ENCODE measurements at places on chromosomes 1 and 21.

- DNase-seq = no peak
Observed at GRCh38 chr1:6580119-6580592, 362 bp downstream of the ZBTB48 start.

- DNase-seq = no peak
Observed at GRCh38 chr1:155909894-155910293, 1.3 kb downstream of the RIT1 start.

DNA sequence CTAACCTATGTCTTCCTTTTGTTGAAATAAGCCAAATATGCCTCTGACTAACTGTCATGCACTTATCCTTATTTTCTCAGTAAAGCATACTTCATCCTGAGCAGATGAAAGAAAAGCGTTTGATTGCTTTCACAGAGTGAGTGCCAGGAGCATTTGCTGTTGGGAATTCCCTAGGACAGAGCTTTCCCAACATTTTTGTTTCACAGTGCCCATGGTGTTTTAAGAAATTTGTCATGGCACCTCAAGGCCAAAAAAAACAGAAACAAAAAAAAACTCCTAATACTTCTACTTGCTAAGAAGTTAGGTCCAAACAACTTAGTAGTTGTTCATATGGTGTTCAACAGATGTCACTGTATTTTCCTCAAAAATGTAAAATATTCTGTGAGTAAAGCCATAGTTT, 120.8 kb upstream of the BMP8A start:
- DNase-seq = no peak

DNA sequence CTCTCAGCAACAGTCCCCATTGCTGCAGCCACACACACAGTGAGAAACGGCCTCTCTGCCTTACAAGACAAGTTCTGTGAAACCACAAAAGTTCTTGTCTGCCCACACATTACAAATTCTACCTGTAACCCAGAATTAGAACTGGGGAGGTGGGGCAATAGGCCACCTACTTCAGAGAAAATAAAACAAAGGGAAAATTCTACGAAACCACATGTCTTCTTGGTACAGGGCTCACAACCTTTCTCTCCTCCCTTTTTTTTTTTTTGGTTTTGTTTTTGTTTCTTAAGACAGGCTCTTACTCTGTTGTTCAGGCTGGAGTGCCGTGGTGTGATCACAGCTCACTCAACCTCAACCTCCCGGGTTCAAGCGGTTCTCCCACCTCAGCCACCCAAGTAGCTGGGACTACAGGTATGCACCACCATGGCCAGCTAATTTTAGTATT, 30.2 kb downstream of the LPAR3 start:
- DNase-seq = peak; percentile 8

DNA sequence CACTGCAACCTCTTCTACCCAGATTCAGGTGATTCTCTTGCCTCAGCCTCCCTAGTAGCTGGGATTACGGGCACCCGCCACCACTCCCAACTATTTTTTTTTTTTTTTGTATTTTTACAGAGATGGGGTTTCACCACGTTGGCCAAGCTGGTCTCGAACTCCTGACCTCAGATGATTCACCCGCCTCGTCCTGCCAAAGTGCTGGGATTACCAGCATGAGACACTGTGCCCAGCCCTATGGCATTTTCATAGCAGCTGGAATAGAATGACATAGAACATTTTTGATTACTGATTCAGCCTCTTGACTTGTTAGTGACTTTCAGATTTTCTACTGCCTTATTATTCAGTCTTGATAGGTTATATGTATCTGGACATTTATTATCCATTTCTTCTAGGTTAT, 1046.2 kb downstream of the AMY1C start:
- no peak for DNase-seq

- DNase-seq = no peak
Observed at GRCh38 chr1:83931658-83932253, 67.2 kb downstream of the TTLL7 start.

GRCh38 chr1:187605736-187606135, 777.0 kb downstream of the PLA2G4A start:
- no peak for DNase-seq

GRCh38 chr1:231407547-231408396, 14.3 kb downstream of the EGLN1 start:
- DNase-seq = no peak

GRCh38 chr1:17209430-17209829, 4.5 kb downstream of the PADI1 start:
- no peak for DNase-seq

- DNase-seq = no peak
Observed at GRCh38 chr1:196535727-196536126, 72.5 kb downstream of the KCNT2 start.

- no peak for DNase-seq
Observed at GRCh38 chr1:16090076-16090826, 16.8 kb upstream of the FAM131C start.

DNA sequence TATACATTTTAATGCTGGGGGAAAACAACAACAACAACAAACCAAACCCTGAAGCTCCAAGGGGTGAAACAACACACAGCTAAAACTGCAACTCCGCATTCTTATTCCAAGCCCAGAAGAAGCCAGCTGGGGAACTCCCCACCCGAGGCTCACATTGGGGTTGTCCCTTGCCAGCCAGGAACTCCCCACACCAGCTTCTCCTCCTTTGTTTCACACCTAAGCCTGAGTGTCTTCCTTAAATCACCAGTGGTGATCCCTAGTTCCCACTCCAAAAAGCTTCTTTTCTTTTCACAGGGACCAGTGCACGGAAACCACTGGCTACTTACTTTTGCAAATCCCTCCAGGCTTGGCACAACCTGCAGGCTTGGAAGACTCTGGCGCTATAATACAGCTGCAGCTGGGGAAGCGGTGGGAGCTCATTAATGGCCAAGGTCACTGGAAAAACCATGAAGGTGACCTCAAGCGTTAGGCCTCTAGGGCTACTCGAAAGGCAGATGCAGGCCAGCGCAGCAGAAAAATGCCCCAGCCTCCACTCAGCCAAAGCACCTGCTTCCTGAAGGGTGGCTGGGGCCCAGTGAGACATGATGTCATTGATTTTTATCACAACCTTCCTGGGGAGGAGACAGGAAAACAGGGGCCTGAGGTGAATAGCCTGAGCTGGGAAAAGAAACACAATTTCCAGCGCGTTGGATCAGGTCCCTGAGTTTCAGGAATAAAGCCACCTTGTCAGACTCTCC, 40.1 kb downstream of the TLR5 start:
- DNase-seq = no peak

DNA sequence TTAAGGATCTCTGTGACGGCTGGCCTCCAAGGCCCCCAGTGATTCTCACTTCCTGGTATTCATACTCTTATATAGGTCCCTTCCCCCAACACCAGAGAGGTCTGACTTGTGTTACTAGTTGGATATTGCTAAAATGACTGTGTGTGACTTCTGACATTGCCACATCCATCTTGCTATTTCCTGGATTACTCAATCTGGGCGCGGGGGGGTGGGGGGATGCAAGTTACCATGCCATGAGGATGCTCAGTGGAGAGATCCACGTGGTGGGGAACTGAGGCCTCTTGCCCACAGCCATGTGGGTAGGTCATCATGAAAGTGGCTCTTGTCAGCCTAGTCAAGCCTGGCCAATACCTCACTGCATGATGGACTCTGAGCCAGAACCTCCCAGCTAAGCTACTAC, 117.0 kb downstream of the UBE2U start:
- no peak for DNase-seq

DNA sequence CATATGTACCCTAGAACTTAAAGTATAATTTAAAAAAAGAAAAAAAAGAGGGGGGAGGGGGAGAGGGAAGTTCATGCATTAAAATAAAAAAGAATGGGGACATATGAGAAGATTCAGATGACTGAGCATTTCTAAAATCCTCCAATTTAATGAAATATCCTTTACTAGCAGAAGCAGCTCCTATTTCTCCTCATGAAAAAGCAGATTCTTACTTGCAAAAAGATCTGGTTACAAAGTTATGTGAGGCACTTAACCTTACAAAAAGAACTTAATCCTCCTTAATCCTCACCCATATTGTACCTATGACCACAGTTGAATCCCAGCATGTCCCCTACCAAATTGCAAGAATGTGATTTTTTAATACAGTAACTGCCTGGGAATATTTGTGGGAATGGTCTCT, 298.5 kb downstream of the SRGAP2C start:
- no peak for DNase-seq

GRCh38 chr1:23574265-23574754, 15.0 kb upstream of the ID3 start:
- DNase-seq = no peak

GRCh38 chr1:227445746-227446145, 117.6 kb upstream of the ZNF678 start:
- DNase-seq = no peak

DNA sequence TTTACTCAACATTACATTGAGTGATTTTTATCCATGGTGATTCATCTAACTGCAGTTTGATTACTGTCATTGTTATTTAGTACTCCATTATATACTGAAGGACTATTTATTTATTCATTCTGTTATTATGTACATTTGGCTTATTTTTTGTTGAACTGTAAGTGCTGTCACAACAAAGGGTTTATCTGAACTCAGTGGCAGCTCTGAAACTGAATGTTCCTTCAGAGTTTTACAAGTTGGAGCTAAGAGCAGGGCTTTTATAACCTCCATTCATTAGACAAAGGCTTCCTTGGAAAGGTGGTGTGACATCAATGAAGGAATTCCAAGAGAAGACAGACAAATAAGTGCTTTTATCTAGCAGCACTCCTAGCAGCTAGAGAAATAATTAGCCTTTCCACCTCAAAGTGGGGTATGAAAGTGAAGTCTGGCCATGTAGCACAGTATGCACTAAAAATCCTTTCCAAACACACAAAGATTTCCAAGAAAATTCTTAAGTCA, 83.3 kb upstream of the GORAB start:
- no peak for DNase-seq

DNA sequence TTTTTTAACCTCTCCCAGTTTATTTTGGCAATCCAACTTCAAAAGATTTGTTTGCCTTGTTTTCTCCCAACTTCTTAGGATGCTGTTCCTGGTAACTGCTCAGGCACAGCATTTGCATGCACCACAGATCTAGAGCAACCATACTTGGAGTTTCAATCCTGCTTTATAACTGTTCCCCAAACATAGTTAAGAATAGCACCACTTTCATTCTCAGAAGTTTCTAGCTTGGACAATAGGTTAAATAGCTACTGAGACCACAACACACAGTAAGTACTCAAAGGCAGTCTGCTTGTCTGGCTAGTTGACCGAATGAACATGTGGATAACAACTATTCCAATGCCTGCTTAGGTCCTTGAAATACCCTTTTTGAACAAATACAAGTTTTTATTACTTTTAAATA, 76.8 kb downstream of the FOXJ3 start:
- no peak for DNase-seq

GRCh38 chr1:203463469-203464062, 12.0 kb upstream of the PRELP start:
- DNase-seq = no peak

- DNase-seq = no peak
Observed at GRCh38 chr21:25494804-25495203, 112.5 kb downstream of the MRPL39 start.

GRCh38 chr1:224727351-224728289, 111.5 kb downstream of the CNIH3 start:
- DNase-seq = no peak

DNA sequence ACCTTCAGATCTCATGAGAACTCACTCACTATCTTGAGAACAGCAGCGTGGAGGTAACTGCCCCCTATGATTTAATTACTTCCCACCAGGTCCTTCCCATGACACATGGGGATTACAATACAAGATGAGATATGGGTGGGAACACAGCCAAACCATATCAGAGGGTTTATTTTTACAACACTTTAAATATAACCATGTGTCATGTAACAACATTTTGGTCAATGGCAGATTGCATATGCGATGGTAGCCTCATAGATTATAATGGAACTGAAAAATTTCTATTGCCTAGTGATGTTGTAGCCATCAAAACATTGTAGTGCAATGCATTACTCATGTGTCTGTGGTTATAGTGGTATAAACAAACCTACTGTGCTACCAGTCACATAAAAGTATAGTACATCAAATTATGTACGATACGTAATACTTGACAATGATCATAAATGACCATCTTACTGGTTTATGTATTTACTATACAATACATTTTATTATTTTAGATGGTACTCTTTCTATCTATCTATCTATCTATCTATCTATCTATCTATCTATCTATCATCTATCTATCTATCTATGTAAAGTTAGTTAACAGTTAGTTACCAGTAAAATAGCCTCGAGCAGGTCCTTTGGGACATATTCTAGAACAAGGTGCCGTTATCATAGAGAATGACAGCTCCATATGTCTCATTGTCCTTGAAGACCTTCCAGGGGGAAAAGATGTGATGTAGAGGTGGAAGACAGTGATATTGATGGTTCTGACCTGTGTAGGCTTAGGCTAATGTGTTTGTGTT, 12.6 kb upstream of the S100B start:
- no peak for DNase-seq

GRCh38 chr1:56446531-56447098, 132.7 kb downstream of the PLPP3 start:
- DNase-seq = no peak

DNA sequence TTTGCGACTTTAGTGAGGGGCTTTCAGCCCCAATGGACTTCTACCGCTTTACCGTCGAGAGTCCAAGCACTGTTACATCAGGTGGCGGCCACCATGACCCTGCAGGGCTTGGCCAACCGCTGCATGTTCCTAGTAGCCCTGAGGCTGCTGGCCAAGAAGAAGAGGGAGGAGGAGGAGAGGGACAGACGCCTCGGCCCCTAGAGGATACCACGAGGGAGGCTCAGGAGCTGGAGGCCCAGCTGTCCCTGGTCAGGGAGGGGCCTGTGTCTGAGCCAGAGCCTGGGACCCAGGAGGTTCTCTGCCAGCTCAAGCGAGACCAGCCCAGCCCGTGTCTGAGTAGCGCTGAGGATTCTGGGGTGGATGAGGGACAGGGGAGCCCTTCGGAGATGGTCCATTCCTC, 8.6 kb upstream of the SLC25A34 start:
- DNase-seq = no peak

All from stimulated activated CD8-positive, alpha-beta memory T cell treated with anti-CD3 and anti-CD28 coated beads, Interleukin-15, amount 100 ng/mL, for 48 hours (primary cell).